ENCODE measurements at places on chromosomes 6 and 20.

DNA sequence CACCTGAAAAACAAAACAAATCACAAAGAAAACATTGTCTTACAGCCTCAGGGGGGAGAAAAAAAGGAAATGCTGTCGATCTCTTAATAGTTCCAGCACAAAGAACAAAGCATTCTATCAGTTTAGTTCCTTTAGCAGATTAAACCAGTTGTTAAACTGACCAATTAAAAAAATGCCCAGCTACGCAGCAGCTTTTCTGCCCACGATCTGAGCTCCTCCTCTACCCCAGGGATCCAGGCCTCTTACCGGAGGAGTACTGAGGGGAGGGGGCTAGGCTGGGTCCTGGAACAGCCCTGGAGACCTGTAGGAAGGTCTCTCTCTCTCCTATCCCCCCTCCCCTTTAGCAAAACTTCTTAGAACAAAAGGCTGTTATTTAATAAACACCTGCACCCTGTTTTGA is 13.4 kb downstream of the PTK7 start:
- no peak for DNase-seq

DNA sequence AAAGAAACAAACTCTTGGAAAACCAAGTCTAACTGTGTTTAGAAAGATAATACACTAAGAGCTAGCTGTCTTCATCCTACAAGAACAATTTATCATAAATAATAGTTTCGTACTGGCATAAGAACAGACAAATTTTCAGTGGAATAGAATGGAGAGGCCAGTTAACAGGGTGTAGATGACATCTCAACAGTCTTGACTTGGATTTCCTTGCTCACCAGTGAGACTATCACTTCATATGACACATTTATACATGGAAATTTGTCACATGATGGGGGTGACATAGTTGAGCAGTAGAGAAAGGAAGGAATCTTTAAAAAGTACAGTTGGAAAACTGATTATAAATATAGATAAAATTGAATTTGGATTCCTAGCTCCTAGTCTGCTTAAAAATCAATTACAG is 35.6 kb downstream of the TNFAIP3 start:
- DNase-seq, result no peak

DNA sequence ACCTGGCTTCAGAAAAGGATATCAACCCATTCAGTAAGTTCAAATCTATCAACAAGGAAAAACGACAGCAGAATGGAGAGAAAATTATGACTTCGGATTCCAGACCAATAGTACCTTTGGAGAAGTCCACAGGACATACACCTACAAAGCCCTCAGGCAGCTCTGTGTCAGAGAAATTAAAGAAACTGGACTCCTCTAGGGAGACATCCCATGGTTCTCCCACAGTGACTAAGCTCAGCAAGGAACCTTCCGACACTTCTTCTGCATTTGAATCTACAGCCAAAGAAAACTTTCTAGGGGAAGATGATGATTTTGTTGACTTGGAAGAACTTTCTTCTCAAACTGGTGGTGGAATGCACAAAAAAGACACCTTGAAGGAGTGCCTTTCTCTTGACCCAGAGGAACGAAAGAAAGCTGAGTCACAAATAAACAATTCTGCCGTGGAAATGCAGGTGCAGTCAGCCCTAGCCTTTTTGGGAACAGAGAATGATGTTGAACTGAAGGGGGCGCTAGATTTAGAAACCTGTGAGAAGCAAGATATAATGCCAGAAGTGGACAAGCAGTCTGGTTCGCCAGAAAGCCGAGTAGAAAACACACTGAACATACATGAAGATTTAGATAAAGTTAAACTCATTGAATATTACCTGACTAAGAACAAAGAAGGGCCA is 67.4 kb upstream of the HINT3 start:
- no peak for DNase-seq

GRCh38 chr6:118963003-118963402 is 28.0 kb upstream of the MCM9 start:
- no peak for DNase-seq

DNA sequence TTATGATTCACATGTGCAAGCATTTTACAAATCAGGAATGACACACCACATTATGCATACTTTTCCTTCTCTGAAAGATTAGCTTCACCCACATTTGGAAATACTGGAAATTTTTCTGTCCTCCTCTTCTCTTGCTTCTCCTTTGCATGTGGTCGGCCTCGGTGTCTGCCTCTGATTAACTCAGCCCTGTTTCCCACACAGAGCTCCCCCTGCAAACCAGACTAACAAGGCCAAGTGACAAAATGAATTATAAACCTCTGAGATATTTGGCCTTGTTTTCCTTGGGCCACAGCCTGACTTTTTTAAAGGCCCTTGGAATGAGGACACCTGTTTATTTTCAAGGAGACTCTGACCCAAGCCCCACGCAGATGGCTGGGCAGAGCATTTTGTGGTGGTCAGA is 9.0 kb upstream of the CCN6 start:
- no peak for DNase-seq

- no peak for DNase-seq
These were observed 26.1 kb upstream of the CDH22 start for GRCh38 chr20:46334303-46334904.

DNA sequence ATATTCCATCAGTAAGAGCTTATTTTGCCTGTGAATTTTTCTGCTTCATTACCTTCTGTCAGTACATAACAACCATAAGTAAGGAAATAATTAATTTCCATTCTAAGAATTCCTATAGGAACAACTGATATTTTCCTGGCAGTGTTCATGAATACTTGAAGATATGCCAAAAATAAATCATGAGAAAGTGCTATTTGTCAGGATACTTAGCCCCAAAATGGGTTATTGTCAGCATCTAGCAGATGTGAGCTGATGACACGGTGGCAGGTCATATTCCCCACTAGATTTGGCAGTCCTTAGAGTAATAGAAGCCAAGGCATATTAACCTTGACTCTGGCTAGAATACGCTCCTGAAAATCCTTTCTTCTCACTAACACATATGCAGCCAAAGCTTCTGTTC is 43.2 kb upstream of the CRISP1 start:
- DNase-seq, result no peak

DNA sequence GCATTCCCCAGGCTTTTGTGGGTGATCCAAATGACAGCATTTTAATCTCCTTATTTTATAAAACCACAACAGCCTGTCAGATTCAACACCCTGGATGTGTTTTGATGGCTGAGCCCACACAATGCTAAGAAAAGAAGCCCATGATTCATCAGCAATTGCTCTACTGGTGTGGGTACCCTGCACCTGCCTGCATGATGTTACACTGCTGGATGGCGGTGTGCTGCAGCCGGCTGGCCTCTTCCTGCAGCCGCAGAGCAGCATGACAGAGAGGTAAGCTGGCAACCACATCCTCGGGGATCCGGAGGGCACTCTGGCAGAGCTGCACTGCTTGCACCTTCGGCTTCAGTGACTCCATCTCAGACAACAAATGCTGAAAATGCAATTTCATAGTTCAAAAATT is 327.5 kb downstream of the SYNE1 start:
- peak; percentile 84 for DNase-seq

DNA sequence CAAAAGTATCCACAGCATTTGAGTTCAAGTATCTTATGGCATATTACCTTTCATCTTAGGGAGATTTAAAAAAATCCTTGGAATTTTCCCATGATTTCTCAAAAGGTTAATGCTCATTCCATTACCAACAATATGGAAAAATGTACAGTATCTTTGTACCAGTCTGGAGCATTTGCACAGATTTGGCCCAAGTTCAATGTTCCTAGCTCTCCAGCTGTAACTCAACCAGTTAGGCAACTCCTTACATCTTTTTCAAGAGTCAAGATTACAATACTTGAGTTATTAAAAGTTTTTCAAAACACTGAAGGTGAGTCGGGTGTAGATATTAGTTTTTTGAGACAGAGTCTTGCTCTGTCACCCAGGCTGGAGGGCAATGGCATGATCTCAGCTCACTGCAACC is 1.0 kb downstream of the OR2J2 start:
- DNase-seq, result no peak

GRCh38 chr6:19524366-19525186 is 312.6 kb upstream of the ID4 start:
- no peak for DNase-seq

DNA sequence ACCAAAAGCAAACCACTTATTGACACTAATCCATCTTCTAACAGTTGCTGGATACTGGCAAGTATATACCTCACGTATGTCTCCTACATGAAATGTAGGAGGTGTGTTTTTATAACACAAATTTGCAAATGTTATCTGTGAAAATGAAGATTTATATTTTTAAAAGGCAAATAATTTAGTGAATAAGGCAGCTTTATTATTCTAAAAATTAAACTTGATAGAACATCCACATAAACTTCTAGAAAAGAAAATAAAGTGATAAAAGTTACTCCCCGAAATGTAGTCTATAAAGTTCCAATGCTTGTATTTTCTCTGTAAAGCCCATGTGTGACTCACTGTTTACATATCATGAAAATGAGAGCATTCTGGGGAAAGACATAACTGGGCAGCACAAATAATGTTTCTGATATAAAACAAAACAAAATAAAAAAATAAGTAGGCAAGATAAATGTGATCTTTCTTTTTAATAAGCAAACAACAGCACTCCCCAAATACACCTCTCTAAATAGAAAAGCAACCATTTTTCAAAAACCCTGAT is 84.4 kb downstream of the MAP7 start:
- no peak for DNase-seq

DNA sequence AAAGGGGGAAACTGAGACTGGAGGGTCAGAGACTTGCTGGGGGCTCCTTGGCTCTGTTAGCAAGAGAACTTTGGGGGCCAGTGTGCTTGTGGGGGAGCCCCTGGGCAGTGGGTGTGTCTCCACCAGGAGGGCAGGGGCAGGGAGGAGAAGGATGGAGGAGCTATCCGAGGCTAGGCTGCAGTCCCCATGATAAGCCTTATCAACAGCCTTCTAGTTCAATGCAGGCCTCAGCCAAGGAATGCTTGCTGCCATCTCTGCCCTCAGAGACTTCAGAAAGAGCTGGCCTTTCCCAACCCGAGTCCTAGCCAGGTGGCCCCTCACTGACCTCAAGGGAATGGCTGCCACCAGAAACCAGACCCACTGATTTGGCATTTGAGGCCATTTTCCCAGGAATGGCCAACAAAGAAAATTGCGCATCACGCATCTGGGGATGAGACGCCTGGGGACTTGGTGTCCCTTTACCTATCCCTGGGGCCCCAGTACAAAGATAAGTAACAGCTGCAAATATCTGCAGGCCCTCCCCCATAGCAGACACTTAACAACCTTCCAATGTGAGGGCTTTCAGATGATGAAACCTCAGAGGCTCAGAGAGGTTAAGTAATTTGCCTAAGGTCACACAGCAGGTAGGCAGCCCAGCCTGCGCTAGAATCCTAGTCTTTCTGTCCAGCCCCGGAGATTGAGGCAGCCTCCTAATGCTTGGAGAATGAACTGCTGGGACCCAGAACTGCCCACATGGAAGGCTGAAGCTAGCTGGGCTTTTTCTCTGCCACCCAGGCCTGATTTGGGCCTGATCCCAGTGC is 4.9 kb downstream of the TGM2 start:
- DNase-seq, result no peak

GRCh38 chr6:139944131-139944530 is 569.7 kb upstream of the CITED2 start:
- DNase-seq, result no peak

GRCh38 chr6:162854228-162854627 is 126.5 kb downstream of the PACRG start:
- no peak for DNase-seq

GRCh38 chr6:77446249-77446648 is 17.0 kb downstream of the HTR1B start:
- DNase-seq, result no peak

- DNase-seq, result no peak
These were observed 34.8 kb downstream of the SLC35D3 start for GRCh38 chr6:136956590-136957544.

DNA sequence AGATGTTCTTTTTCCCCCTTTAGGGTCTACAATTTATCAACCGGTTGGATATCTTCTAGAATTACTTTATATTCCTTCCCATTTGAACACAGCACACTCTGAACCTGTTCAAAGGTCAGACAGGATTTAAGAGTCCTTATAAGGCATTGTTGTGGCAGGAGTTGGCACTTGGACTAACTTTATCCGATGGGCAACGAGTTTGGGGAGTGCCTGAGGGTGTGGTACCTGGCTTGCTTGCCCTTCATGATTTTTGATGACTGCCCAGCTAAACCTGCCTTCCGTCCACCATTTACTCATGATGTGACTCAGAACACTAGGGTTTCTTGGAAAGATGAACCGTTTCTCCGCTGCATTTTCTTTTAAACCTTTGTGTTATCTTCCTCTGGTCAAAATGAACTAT is 285.2 kb downstream of the FOXC1 start:
- DNase-seq, result no peak

- DNase-seq, result no peak
These were observed at the start of gene TREM1 for GRCh38 chr6:41286544-41287346. Gene TREM1 (minus strand): TSS chr6:41286682. CDS start chr6:41286655, 27 bp downstream.

DNA sequence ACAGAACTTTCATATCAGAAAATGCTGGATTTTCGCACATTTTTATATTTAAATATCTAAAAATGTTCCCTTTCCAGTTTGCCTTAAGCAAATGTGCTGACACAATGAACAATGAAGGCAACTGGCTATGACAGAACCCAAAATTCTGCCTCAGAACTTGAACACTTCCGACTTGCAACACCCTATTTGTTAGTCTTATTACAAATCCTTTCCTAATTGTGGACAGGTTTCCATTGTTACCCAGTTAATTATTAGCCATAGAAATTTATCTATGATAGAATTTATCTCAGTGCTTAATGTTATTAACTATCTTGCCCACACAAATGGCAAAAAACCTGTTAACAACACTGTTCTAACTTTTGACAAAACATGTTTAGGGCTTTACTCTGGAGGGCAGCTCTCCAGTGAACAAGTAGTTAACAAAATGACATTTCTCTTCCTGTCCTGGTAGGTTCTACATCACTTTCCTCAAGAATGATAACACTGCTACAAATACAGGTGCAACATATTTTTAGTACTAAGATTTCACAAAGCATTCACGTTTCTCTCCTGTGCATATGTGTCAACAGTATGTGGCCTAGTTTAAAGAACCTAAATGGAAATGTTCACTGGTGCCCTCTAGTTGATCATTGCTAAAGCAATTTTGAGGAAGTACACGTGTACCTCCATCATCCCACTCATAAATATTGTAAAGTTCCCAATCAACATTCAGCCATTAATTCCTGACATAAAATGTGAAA is 58.4 kb downstream of the HIVEP2 start:
- no peak for DNase-seq

DNA sequence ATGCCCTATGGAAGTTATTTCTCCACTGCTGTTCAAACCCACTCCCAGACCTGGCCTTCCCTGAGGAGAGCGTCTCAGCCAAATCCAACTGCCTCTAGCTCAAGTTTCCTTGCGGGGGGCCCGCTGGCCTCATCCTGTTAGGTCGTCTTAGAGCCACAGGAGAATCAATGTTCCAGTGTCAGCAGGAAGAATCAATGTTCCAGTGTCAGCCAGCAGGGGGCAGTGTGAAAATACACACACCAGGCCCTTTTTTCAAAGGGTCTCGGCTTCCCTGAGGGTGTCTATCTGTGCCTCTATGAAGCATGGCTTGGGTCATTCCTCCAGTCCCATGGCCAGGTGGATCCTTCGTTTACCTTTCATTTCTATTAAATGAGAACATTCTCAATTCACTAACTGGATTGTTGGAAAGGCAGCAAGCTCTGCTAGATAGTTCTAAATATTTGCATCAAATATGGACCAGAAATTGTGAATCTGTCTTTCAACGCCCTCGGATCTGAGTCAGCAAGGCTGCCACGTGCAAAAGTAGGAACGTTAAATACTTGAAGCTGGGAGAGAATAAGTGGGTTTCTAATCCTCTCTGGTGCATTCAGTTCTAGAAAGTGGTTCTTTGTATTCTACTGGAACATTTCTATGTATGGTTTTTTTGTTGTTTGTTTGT is 19.2 kb downstream of the PRND start:
- peak; percentile 89 for DNase-seq
